ENCODE measurements at places on chromosomes 1 and 21.

- no peak for DNase-seq
Observed at GRCh38 chr21:42632336-42632751, 21.1 kb upstream of the PDE9A start.

GRCh38 chr1:170664828-170665612 is 1.1 kb downstream of the PRRX1 start:
- no peak for DNase-seq

GRCh38 chr1:237903961-237904360 is 13.2 kb upstream of the ZP4 start:
- no peak for DNase-seq

- peak; percentile 16 for DNase-seq
Observed at GRCh38 chr1:41861535-41862383, 57.0 kb downstream of the HIVEP3 start.

DNA sequence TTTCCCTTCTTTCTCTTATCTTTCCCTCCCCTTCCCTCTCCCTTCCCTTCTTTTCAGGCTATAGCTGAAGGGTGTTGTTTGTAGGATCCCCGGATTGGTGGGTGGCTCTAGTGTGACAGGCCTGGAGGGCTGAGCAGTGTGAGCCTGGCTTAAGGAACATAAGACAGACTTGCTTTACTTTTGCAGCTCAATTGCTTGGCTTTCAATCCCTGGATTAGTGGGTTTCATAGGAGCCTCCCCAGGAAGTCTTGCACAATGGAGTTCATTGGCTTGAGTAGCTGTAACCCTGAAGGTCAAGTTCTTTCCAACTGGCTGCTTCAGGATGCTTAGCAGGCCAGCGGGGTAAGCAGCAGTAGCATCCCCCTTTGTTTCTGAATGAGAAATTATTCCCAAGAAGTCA is 126.7 kb downstream of the CAMTA1 start:
- no peak for DNase-seq

DNA sequence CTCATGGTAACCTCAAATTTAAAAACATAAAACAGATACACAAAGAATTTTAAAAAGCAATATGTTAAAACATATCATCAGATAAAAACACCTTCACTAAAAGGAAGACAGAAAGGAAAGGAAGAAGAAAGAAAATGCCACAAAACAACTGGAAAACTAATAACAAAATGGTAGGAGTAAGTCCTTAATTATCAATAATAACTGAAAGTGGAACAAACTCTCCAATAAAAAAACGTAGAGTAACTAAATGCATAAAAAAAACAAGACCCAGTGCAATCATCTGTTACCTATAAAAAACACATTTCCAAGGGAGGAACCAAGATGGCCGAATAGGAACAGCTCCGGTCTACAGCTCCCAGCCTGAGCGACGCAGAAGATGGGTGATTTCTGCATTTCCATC is 47.1 kb upstream of the ACADM start:
- no peak for DNase-seq

DNA sequence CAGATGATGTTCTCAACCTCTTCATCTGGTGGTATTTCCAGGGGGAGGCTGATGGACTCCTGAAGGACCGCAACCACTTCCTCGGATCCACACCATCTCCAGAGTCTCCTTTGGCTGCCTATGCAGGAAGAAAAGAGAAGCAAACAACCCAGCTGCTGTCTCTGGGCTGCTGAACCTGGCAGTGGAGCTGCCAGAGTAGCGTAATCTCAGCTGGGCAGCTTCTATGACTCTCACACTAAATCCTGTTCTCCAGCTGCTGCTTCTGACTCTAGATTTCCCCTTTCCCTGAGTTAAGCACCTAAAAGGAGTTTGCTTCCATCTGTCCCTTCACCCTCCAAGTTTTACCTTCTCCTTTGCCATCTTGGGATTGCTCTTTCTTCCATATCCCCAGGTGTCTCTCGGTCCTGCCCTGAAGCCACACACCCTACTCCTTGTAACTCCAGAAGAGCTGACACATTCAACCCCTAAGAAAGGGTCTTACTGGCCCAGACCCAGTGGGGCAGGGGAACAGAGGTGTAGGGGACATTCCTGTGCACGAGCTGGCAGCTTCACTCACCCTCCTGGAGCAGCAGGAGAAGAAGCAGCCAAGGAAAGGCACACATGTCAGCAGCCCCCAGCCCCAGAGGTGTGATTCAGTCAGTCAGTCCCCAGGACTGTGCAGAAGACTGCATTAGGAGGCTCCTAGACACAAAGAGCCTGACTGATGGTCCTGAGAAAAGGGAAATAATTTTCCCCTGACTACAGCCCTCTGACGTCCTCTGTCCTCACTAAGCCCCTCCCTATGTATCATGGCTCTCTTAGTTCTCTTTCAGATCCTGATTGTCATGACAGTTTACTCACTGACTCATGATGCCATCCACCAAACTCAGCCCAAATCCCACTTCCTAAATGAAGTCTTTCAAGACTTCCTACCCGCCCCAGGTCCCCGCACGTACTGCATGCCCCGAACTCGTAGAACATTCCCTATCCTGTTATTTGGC is at the start of gene SLAMF9:
TSS of gene SLAMF9 (minus strand) at position 702 of the 980 bp plus-strand sequence. CDS start at position 602, 100 bp downstream.
- peak; percentile 32 for DNase-seq

DNA sequence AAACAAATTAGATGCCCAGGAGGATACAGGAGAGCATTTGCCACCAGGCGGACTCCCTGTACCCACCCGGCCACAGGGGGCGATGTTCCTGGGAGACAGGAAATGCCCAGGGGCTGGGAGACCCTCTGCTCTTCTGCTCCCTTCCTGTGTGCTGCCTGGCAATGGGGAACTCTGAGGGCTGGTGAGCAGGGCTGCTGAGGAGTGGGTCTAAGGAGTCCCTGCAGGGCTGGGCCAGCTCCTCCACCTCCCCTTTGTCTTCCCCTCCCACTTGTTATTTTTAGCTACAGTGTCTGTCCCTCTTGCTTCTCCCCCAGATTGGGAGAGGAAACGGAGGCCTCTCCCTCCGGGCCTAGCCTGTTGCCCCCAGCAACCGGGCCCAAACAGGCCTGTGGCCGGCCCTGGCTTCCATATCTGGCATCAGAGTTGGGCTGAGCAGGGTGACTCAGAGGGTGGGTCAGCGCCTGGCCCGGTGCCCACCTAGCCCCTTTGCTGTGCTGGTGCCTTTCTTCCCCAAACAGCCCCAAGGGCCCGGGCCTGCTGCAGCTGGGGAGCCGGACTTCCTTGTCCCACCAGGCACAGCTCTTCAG is 11.6 kb downstream of the LMNA start:
- peak; percentile 99 for DNase-seq

DNA sequence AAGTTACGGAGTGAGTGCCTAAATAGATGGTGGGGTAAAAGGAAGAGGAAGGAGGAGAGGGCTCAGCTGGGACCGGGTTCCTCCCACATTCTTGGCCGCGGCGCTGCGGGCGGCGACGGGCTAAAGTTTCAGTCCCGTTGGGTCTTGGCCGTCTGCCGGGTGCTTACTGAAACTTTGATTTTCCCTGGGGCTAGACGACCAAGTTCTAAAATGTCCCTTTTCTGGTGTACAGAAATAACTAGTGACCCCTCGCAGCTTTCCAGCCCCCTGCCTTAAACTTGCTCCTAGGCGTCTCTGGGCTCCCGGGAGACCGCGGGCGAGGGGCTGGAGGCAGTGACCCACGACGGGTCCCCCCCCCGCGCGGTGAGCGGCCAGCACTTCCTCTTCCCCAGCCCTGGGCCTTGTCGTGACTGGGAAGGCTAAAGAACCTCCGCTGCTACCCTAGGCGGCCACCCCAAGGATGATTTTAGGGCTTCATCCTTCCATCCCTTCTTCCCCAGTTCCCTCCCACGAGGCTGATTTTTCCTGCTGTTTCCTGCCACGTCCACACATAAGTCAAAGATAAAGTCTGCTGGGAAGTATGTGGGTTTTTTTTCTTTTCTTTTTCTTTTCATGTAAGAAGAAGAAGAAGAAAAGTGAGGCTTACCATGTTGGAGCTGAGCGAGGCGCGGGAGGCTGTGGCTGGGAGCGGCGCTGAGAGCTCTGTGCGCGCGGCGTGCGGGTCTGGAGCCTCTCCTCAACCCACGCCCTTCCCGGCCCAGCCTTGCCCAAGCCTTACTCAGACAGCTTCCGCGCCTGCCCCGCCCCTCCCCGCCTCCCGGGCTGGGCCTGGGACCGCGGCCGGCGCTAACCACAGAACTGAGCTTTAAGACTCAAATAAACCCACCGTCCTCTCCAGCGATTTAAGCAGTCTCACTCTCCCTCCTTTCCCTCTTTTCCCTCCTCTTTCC is at the start of gene S100A11:
TSS of gene S100A11 (minus strand) at position 738 of the 950 bp plus-strand sequence. CDS start at position 649, 89 bp downstream.
- DNase-seq = peak; percentile 83

DNA sequence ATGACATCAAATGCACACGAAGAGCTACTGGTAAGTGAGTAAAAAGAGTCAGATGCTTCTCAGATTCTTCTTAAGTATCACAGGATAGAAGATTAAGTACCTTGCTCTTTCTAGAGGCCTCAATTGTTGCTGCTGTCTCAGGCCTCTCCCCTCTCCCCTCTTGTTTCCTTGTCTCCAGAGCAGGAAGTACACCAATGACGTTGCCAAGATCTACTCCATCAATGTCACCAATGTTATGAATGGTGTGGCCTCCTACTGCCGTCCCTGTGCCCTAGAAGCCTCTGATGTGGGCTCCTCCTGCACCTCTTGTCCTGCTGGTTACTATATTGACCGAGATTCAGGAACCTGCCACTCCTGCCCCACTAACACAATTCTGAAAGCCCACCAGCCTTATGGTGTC is 21.3 kb upstream of the SARS1 start:
- DNase-seq = no peak

DNA sequence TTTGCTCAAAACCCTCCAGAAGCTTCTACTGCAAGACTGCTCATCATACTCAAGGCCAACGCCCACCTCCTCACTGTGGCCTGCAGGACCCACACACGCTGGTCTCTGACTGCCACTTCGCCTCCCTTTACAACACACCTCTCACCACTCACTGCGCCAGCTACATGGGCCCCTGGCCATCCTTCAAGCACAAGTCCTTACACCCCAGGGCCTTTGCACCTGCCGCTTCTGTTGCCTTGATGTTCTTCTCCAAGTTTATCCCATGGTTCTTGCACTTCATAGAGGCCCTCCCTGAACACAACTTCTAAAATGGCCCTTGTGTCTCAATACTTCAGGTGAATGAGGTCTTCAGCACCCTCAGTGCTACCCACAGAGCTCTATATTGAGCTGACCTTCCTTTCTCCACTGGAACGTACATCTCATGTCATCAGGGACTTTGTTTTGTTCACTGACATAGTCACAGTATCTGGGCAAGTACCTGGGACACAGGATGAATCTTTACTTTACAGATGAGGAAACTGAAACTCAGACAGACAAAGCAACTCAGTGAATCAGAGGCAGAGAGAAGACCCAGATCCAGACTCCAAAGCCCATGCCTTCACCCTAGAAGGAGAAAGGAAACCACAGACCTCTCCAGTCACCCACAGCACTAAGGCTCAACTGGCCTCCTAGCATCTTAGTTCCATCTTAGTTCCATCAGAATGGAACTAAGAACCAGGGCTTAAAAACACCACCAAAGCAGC is 34.7 kb upstream of the CLSTN1 start:
- DNase-seq = no peak

- DNase-seq = no peak
Observed at GRCh38 chr1:241235256-241235897, 121.6 kb downstream of the RGS7 start.

- DNase-seq = no peak
Observed at GRCh38 chr1:202858331-202858730, 30.6 kb downstream of the RABIF start.

GRCh38 chr1:8384088-8384487 is 66.2 kb downstream of the SLC45A1 start:
- no peak for DNase-seq

DNA sequence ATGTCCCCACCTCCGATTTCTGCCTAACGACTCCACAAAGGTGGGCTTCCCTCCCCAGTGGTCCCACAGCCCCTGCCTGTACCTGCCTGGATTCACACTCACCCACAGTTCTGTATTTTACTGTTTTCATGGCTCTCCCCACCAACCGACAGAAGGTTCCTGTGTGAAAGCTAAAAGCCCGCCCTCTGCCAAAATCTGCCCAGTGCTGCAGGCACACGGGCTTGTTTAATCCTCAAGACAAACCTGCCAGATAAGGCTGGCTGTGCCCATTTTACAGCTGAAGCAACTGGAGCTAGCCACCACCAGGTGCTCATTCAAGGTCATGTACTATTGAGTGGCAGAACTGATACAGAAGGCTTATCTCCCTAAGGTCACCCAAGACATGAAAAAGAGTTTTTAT is 114.5 kb downstream of the HIVEP3 start:
- no peak for DNase-seq

- no peak for DNase-seq
Observed at GRCh38 chr1:171654201-171654941, 1.9 kb upstream of the MYOC start.

DNA sequence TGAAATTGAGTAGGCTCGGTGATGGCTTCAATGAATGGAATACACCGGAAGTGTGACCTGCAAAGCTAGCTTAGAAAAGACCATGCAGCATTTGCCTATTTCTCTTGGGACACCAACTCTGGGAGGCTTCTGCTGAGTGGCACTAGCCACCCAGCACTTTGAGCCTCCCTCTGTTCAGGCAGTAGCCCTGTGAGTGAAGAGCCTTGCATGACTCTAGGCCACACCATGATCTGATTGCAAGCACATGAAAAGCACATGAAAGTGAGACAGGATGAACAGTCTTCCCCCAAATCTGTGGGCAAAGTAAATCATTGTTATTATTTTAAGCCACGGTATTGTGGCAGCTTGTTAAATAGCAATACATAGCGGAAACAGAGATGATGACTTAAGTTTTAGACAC is 2.8 kb downstream of the CD48 start:
- DNase-seq = no peak

GRCh38 chr1:31745096-31745945 is 18.8 kb downstream of the ADGRB2 start:
- peak; percentile 74 for DNase-seq

DNA sequence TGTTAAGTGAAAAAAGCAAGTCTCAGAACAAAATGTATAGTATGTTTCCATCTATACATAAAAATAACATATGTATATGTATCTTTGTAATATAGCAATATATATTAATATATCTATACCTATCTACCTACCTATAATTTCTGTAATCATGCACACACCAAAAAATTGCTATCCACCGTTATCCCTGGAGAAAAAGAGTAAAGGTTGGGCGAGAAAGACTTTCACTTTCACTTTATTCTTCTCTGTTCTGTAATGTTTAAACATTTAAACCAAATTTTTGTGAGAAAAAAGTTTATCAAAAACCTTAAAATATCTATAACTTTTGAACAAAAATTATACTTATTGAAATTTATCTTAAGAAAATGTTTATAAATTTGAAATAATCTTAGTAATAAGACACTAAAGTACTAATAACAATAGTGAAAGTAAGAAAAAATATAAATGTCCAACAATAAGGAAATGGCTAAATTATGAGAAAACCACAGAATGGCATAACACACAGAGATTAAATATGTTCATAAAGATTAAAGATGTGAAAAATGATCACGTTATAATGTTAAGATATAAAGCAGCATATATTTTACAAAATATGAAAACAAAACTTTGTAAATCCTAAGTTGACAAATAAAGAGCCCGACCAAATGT is 74.0 kb upstream of the LRRC53 start:
- DNase-seq = no peak

DNA sequence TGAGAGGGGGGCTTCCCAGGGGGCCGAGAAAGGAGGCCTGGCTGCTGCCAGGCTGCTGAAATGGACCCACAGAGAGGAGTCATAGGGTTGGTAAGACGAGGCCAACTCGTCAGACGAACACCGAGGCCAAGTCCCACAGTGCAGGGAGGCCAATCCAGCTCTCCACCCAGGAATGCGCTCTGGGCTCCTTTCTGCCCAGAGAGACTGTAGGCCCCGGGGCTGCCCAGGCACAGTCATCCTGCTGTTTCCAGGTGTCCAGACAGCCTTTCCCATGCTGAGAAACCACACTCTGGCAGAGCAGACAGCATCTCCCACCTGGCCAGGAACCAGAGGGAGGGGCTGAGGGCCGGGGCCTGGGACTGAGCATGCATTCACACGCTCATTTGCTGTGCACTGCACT is 26.7 kb upstream of the RSPO1 start:
- DNase-seq = peak; percentile 60

Data from NCI-H226 (cell line).